Activated CD4-positive, alpha-beta T cell treated with anti-CD3 and anti-CD28 coated beads, Interleukin-2, Interleukin-4, amounts not matched to agents 100 ng/mL and 50 ng/mL, durations not matched to agents 16 hours and 8 hours (primary cell): ENCODE measurements at places on chromosomes 6 and 20.

DNA sequence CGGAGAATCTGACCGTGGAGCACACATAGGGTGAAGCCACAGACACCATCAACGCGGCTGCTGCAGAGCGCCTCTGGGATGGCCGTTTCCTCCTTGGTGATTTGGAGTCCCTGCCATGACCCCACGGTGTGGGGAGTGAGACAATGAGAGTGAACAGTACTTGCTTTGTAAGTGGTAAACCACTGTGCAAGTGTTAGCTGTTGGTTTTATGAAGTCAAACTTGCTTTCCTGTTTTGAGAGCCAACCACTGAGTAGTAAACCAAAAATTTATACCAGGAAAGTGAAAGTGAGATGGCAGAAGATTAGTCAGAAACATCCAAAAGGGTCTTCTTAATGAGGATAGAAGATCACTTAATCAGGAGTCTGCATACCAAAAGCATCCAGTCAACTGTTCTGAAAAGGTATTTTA, 160.7 kb downstream of the FOXC1 start:
- peak; percentile 67 for DNase-seq

- DNase-seq, result no peak
Measured at GRCh38 chr20:19659448-19659847, 98.6 kb upstream of the RIN2 start.

GRCh38 chr6:124487623-124488431, 474.4 kb upstream of the RNF217 start:
- DNase-seq, result no peak

DNA sequence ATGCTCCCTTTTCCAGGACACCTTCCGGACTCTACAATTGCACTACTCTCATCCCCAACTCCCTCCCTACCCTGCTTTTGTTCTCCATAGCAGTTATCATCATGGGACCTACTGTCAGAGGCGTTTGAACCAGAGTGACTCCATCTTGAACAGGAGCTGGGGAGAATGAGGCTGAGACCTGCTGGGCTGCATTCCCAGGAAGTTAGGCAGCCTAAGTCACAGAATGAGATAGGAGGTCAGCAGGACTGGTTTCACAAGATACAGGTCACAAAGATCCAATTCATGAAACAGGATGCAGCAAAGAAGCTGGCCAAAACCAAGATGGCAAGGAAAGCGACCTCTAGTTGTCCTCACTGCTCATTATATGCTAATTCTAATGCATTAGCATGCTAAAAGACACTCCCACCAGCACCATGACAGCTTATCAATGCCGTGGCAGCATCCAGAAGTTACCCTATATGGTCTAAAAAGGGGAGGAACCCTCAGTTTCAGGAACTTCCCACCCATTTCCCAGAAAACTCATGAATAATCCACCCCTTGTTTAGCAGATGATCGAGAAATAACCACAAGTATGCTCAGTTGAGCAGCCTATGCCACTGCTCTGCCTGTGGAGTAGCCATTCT, 15.6 kb downstream of the SLC13A3 start:
- no peak for DNase-seq

GRCh38 chr20:611047-611842, 1.1 kb upstream of the TCF15 start:
- DNase-seq, result no peak

DNA sequence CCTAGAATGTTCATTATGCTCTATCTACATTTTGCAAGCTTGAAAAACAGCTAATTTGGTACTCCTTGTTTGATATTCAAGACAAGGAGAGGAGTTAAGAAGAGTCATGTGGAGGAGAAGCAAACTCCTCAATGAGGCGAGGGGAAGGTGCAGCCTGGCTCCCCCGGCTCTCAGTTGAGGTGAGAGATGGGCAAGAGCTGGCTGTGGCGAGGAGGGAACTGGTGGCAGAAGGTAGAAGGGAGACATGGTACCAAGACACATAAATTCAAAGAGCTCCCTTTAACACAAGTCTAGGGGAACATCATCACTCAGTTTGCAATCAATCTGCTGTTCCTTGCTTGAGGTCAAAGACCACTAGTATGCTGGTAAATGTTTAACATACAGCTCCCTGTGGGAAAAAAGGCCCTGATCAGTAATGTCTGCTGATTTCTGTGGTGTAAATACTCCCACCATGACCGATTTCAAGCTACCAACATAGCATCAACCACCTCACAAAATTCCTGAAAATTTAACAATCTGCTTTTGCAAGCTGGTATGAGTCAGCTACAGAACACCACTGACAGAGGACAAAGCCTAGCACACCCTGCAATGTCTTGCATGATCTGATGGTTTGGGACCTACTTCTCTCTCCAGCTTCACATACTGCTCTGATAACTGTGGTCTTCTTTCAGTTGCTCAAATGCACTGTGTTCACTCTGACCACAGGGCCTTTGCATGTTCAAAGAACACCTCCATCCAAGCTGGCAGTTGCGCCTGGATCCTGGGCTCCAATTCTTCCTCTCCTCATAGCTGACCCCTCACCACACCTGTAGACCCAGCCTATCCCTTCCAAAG, 516.3 kb upstream of the CHD6 start:
- DNase-seq, result no peak

DNA sequence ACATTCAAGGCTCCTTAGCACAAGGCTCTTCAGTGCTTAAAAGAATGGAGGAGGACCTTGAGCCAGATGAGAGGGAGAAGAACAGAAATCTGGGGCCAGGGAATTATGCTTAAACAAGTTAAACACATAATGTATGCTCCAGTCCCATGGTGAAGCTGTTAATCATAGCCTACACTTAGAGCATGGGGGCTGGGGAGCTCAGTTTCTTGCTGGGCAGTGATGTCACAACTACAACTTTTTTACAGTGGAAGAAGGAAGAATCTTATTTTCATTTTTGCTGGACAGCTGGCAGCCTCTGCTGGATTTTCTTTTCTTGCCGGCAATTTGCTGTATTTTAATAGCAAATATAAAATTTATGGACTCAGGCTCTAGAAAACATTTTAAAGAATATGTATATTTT, 432.5 kb downstream of the CD109 start:
- DNase-seq, result no peak

DNA sequence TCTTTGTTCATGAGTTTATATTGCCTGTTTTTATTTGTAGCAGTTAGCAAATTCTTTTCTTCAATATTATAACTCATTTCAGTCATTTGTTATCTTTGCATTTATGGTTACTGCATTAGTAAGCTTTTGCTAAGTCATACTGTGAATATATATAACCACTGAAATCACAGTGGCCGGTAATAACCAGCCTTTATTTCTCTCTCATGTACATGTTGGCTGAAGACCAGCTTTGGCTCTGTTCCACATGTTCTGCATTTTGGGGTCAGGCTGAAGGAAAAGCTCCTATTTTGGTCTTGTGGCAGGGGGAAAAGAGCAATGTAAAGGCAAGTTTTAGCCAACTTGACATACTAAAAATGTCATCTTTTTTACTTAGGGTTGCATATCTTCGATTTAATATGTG, 276.3 kb downstream of the BCKDHB start:
- DNase-seq, result no peak

DNA sequence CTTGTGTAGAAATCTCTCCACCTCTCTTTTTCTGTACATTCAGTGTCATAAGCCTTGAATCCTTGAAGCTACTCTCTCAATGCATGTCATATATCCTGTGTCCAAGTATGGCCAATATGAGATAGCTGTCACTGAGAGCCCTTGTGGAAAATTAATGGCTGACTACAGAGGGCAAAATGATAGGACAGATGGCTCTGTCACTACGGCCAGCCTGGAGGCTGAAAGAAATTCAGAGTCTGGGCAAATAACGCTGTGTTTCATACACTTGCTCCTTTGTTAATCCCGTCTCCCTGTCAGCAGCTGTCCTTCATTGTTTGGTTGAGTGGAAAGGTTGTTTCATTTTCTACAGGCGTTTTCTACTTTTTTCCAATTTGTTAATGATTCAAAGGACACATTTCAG, 70.4 kb upstream of the VGLL2 start:
- no peak for DNase-seq

GRCh38 chr6:75044846-75045245, 161.0 kb downstream of the COL12A1 start:
- DNase-seq, result no peak

- no peak for DNase-seq
Measured at GRCh38 chr20:57471496-57472372, 53.2 kb downstream of the CTCFL start.

GRCh38 chr6:106026748-106027715, 59.1 kb upstream of the PRDM1 start:
- peak; percentile 15 for DNase-seq
